ENCODE measurements at places on chromosomes 6 and 20.
A peak's percentile ranks its signal among the peaks of the same experiment; 100 is the strongest.

- no peak for DNase-seq
Observed at GRCh38 chr6:149129371-149130077, 188.0 kb upstream of the TAB2 start.

DNA sequence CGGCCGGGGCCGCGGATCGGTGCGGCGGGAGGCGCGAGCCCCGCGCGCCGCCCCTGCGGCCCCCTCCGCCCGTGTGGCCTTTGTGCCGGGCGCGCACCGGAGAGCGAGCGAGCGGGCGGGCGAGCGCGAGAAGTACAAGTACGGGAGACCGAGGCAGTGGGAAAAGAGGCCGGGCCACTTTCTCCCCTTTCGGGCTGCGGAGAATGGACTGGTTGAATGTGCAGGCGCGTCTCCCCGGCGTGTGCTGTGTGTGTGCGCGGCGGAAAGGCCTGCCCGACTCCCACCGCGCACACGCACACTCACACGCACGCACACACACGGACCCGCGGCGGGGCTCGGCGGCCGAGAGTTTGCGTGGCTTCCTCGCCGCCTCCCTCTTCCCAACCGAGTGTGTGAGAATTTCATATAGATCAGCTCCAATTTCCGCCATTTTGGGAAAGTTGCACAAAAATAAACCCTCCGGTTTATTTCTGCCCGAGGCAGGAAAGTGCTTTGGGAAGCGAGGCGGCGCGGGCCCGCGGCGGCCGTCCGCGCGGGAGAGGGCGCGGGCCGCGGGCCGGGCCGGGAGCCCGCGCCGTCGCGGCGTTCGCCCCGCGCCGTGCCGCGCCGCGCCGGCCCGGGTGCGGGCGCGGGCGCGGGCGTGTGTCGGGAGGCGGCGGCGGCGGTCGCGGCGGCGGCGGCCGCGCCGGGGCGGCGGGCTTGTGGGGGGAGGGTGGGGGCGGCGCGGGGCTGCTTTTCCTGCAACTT lies 1.1 kb downstream of the L3MBTL3 start:
- peak; percentile 35 for DNase-seq

GRCh38 chr6:128073389-128073788 lies 172.5 kb upstream of the THEMIS start:
- no peak for DNase-seq

DNA sequence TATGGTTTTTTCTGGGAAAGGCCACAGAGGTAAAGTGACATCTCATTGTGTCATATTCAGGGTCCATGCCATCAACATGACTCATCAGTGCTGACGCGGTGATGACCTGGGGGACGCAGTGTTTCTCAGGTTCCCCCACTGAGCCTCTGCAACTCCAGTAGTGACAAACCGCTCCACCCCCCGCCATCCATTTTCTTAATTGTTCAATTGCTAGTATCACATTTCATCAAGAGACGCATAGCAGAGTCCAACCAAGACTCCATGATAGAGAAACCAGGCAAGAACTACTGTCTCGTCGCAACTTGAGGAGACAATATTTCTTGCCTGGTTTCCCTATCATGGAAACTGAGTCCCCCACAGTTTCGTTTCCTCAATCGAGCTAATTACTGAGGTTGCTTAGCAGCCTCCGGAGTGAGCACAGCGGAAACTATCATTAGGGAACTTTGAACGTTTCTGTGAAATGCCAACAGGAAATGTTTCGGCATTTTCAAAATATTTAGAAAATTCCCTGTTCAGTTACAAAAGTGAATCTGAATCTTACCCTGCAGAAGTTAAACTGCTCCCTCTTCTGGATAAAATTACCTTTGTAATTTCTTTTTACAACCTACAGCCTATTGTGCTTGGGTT lies 12.2 kb upstream of the SERPINB1 start:
- DNase-seq = peak; percentile 94

DNA sequence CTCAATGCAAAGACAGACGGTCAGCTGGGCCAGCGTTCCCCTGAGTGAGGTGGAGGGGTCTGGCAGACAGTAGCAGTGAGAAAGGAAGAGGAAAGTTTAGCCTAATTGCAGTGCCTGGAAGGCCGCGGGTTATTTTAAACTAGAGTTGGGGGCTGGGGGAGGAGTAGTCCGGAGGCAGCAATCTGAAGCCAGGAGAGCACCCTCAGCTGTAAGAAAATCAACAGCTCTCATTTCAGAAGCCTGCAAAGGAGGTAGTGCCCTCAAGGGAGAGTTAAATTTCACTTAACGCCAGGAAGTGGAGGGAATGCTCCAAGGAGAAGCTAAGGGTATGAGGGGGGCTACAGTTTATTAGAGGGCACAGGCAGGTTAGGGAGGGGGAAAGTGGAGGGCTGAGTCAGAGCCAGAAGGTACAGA lies 26.9 kb downstream of the RING1 start:
- no peak for DNase-seq

- DNase-seq = no peak
Observed at GRCh38 chr6:1382331-1382882, 7.0 kb upstream of the FOXF2 start.

GRCh38 chr6:113805811-113806495 lies 51.2 kb upstream of the MARCKS start:
- no peak for DNase-seq

GRCh38 chr6:20778459-20778858 lies 244.2 kb downstream of the CDKAL1 start:
- DNase-seq = no peak

GRCh38 chr6:67345946-67346345 lies 1289.1 kb upstream of the ADGRB3 start:
- no peak for DNase-seq

All from kidney capillary endothelial cell (primary cell).